Thyroid gland (tissue), 4 donors: ENCODE measurements at places on chromosomes 5 and 9.

DNA sequence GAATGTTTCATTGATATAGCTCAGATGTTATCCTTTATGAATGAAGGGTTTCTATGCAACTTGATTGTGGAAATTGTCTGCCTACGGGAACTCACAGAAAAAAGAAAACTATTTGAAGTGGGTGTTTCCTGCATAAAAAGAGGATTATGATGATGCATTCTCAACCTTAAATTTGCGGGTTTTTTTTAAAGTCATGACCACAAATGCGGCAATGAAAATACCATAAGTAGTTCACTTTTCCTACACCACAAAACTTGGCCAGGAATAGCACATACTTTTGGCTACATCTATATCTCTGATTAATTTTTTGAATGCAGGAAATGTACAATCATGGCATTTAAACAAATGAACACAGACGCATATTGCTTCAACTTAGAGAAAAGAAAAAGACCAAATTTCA, 754.7 kb downstream of the DTWD2 start:
- no peaks in the 10 kb centered on the region for H3K36me3 ChIP-seq
- no peak overlapping the region for H3K4me3 ChIP-seq
- DNase-seq, result no peak
- H3K4me1 ChIP-seq, result no peaks in the 10 kb centered on the region

- H3K4me3 ChIP-seq, result no peak overlapping the region
- H3K27me3 ChIP-seq, result no peaks in the 10 kb centered on the region
- no peak for DNase-seq
- no peak overlapping the region for H3K27ac ChIP-seq
- H3K36me3 ChIP-seq, result no peaks in the 10 kb centered on the region
Observed at GRCh38 chr5:140190872-140191218, 15.9 kb downstream of the CYSTM1 start.

DNA sequence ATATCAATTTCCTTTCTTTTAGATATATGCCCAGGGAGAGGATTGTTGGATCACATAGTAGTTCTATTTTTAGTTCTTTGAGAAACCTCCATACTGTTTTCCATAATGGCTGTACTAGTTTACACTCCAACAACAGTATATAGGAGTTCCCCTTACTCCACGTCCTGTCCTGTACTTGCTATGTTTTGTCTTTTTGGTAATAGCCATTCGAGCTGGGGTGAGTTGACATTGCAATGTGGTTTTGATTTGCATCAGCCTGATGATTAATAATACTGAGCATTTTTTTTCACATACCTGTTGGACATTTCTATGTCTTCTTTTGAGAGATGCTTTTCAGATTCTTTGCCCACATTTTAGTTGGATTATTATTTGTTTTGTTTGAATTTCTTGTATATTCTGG, 445.9 kb downstream of the NTRK2 start:
- H3K4me1 ChIP-seq, result no peaks in the 10 kb centered on the region
- no peak overlapping the region for H3K4me3 ChIP-seq
- H3K27ac ChIP-seq, result no peak overlapping the region
- no peaks in the 10 kb centered on the region for H3K36me3 ChIP-seq

DNA sequence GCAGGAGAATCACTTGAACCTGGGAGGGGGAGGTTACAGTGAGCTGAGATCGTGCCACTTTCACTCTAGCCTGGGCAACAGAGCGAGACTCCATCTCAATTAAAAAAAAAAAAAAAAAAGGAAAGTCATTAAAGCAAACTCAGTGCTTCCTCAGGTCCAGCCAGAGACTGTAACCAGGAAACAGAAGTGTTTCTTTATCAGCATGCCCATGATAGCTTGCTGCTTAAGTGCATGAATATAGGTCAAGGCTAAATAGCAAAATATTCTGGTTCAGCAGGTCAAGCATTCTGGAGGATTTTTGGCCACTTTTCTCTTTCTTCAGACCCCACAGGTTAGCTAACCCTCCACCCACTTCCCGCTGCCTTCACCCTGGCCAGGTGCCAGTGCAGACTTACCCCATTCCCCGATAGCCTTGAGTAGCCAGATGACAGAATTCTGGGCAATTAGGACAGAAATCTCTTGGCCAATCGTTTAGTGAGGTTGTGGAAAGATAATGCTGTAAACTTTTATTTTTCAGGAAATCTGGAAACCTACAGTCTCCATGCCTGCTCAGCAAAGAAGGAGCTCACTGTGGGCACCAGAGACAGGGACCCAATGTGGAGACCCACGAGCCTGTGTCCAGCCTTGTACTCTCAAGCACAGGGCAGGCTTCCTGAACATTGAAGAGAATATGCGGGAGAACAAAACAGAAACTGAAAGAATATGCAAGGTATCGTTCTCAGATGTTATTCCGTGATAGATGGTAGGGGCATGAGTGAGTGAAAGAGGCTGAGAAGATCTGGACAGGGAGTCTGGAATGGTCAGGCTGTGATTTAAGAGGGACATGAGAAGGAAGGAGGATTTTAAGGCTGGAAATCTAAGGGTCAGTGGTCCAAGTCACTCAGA, 4.2 kb upstream of the UGT3A2 start:
- no peak overlapping the region for H3K4me3 ChIP-seq
- no peaks in the 10 kb centered on the region for H3K36me3 ChIP-seq
- H3K4me1 ChIP-seq, result no peaks in the 10 kb centered on the region
- no peak for DNase-seq

GRCh38 chr5:167452136-167452535, 839.3 kb upstream of the WWC1 start:
- DNase-seq, result no peak
- no peaks in the 10 kb centered on the region for H3K36me3 ChIP-seq
- H3K27ac ChIP-seq, result no peak overlapping the region
- no peaks in the 10 kb centered on the region for H3K27me3 ChIP-seq
- H3K4me3 ChIP-seq, result no peak overlapping the region

DNA sequence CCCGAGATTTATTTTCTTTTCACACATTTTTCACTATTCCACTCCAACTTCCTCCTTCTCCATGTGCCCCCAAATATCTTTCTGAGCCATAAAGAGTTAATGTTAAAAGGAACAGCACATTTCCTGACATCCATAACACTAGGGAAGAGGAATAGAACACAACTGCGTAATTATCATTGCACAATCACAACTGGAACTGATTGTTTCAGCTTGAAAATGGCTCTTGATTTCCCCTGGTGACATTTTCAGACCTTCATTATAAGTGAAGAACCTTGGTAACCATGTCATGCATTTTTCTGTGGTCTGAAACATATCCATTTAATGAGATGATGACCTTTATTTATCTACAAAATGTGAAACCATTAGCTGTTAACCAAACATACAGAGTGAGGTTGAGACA, 82.4 kb downstream of the PCSK1 start:
- no peak for DNase-seq
- no peaks in the 10 kb centered on the region for H3K4me1 ChIP-seq
- no peak overlapping the region for H3K27ac ChIP-seq

DNA sequence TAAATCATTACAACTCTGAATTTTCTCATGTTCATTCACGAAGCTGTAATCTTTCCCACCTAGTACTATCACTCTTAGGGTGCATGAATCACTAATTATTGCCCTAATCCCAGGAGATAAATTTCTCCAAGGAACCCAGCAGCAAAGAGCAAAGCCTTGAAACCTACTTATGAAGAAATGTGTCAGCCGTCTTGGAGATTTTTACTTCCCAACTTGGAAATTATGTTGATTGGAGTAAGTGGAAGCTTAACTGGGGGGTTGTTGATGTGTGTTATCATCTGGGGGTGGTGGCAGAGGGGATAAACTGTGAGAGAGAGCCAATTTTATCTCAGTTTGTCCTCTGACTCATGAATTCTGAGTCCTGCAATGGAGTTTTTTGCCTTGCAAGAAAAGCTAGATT, 440.5 kb upstream of the WWC1 start:
- no peaks in the 10 kb centered on the region for H3K27me3 ChIP-seq
- DNase-seq, result no peak
- H3K4me1 ChIP-seq, result no peaks in the 10 kb centered on the region
- no peak overlapping the region for H3K27ac ChIP-seq

GRCh38 chr9:87469793-87470465, 27.7 kb upstream of the DAPK1 start:
- no peak for DNase-seq
- no peak overlapping the region for H3K4me3 ChIP-seq
- peaks cover 8% of the 10 kb centered on the region for H3K4me1 ChIP-seq
- H3K36me3 ChIP-seq, result no peaks in the 10 kb centered on the region
- no peaks in the 10 kb centered on the region for H3K27me3 ChIP-seq

DNA sequence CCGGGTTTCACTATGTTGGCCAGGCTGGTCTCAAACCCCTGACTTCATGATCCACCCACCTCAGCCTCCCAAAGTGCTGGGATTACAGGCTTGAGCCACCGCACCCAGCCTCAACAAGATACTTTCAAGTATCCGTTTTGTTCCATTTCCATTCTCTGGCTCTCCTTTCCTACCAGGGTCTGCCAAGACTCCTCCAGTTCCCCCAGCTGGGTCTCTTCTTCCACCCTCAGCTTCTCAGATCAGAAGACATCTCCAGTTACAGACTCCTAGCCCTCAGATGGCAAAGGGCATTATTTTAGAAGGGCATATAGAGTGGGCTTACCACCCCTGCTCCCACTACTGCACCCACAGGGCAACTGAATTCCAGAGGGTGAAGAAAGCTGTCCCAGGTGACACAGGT, 1.5 kb upstream of the PDGFRB start:
- no peaks in the 10 kb centered on the region for H3K27me3 ChIP-seq
- H3K36me3 ChIP-seq, result no peaks in the 10 kb centered on the region
- H3K4me3 ChIP-seq, result no peak overlapping the region
- DNase-seq, result no peak

- H3K4me3 ChIP-seq, result no peak overlapping the region
Observed at GRCh38 chr5:74490814-74491213, 149.7 kb downstream of the ENC1 start.

DNA sequence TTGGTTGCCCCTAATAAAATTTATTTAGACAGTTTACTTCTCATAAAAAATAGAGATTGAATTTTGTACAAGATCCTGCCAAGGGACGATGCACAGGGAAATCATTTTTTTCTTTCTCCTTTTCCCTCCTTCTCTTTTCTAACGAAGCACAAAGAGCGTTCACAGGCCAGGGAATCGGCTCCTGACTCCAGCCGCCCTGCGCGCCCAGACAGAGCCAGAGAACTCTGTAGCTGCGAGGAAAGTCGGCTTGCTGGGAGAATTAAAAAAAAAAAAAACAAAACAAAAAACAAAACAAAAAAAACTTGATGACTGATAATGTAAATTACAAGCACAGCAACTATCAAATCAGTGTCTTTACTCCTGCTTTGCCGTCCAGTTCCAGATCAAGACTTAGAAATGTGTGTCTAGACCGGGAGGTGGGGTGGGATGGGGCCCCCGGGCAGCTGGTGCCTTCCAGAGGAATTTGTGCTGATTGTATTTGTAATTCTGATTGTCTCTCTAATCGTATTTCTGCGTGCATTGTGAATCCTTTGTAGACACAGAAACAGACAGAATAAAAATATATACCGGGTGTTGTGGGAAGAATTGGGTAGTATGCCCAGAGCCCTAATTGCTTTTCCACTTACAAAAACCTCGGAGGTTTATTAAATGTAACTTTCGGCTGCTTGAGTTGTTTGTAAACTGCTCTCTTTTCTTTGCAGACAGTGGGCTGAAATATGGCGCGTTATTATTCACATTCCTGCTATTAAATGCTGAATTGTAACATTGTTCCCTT, 3.6 kb upstream of the OTP start:
- H3K27me3 ChIP-seq, result peaks cover 83% of the 10 kb centered on the region
- no peaks in the 10 kb centered on the region for H3K36me3 ChIP-seq
- H3K4me1 ChIP-seq, result peaks cover 25% of the 10 kb centered on the region
- H3K4me3 ChIP-seq, result no peak overlapping the region
- no peak for DNase-seq
- no peak overlapping the region for H3K27ac ChIP-seq

GRCh38 chr5:134114886-134115805, 665 bp downstream of the TCF7 start:
- no peaks in the 10 kb centered on the region for H3K36me3 ChIP-seq
- no peak overlapping the region for H3K4me3 ChIP-seq
- peak; percentile 43 for DNase-seq
- H3K27ac ChIP-seq, result peak overlapping the region; percentile 47

GRCh38 chr5:75617736-75618352, 6.6 kb downstream of the ANKDD1B start:
- H3K27ac ChIP-seq, result no peak overlapping the region
- no peaks in the 10 kb centered on the region for H3K36me3 ChIP-seq
- no peaks in the 10 kb centered on the region for H3K4me1 ChIP-seq
- no peak for DNase-seq
- no peak overlapping the region for H3K4me3 ChIP-seq

DNA sequence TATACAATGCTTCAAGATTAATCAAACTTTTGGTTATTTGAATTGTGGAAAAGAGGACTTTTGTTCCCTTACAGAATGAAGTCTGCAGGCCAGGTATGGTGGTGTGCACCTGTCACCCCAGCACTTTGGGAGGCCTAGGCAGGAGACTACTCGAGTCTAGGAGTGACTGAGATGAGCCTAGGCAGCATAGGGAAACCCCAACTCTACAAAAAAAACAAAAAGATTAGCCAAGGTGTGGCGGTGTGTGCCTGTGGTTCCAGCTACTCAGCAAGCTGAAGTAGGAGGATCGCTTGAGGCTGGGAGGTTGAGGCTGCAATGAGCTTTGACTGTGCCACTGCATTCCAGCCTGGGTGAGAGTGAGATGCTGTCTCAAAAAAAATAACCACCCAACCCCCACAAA, 9.3 kb downstream of the CCNH start:
- no peak overlapping the region for H3K27ac ChIP-seq
- peaks cover 4% of the 10 kb centered on the region for H3K4me1 ChIP-seq
- H3K27me3 ChIP-seq, result no peaks in the 10 kb centered on the region
- H3K4me3 ChIP-seq, result no peak overlapping the region
- DNase-seq, result no peak
- H3K36me3 ChIP-seq, result peaks cover 41% of the 10 kb centered on the region

DNA sequence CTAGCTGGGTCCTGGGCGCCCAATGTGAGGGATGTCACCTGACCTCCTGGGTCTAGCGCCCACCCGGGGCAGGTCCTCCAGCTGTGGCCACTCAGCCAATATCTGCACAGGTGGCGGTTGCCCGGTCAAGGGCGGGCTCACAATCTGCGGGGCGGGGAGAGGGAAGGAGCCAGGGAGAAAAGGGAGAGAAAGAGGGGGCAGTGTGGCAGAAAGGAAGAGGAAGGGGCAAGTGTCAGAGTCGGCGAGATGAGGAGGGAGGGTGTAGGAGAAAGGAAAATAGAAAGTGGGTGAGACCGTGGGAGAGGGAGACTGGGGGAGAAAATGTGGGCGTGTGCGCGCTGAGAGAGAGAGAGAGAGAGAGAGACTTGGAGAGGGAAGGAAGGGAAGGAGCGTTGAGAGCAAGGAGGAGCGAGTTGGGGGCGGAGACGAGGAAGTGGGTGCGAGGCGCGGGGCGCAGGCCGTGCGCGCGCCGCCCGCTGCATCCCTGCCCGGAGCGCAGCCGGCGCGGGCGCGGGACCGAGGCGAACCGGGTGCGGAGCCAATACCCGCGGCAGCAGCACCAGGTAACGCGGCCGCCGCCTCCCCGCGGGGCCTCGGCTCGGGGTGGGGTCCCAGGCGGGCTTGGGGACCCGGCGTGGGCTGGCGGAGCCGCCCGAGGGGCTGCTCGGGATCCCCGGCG, at the start of gene HRH2:
Gene HRH2, plus strand, starts transcription at position 479 of the 679 bp plus-strand sequence. CDS start 25,163 bp downstream, outside the sequence.
- H3K27me3 ChIP-seq, result no peaks in the 10 kb centered on the region
- peaks cover 44% of the 10 kb centered on the region for H3K4me1 ChIP-seq
- DNase-seq, result peak; percentile 45
- H3K27ac ChIP-seq, result no peak within 1 kb of the TSS
